ENCODE measurements at places on chromosomes 12 and 14. TPM values are rescaled to one million over a fixed set of nuclear protein-coding genes. Genes with fewer than 3 reads are reported as not detected.
A peak's percentile ranks its signal among the peaks of the same experiment; 100 is the strongest.

GRCh38 chr14:92610849-92611271 is 97.3 kb downstream of the RIN3 start:
- peaks cover 44% of the 10 kb centered on the region for H3K4me1 ChIP-seq
- H3K27ac ChIP-seq, result no peak overlapping the region
- no peak overlapping the region for H3K4me3 ChIP-seq
- H3K27me3 ChIP-seq, result no peaks in the 10 kb centered on the region
- H3K36me3 ChIP-seq, result no peaks in the 10 kb centered on the region
- DNase-seq, result no peak

DNA sequence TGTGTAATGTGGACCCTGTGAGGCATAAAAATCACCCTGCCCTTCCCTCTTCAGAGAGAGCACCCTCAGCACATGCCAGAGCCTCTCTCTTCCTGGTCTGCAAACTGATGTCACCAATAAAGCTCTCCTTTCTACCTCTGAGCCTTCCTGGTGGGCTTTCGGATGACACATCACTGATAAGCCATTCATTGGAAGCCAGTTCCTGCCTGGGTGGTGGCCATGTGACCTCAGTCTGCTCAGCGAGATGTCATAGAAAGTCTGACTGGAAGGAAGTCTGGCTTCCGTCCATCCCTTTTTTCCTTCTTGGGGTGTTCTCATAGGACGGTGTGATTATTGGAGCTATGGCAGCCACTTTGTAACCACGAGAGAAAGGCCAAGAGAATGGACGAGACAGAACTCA is 95.7 kb downstream of the PIWIL1 start:
- H3K4me1 ChIP-seq, result no peaks in the 10 kb centered on the region
- H3K27ac ChIP-seq, result no peak overlapping the region
- H3K4me3 ChIP-seq, result no peak overlapping the region
- DNase-seq, result no peak

- H3K27me3 ChIP-seq, result no peaks in the 10 kb centered on the region
- H3K4me1 ChIP-seq, result no peaks in the 10 kb centered on the region
- H3K27ac ChIP-seq, result no peak overlapping the region
- DNase-seq, result no peak
- no peak overlapping the region for H3K4me3 ChIP-seq
Measured at GRCh38 chr12:84069699-84070098, 842.9 kb downstream of the SLC6A15 start.

- H3K36me3 ChIP-seq, result no peaks in the 10 kb centered on the region
- H3K27me3 ChIP-seq, result no peaks in the 10 kb centered on the region
- DNase-seq, result no peak
Measured at GRCh38 chr12:39824505-39825212, 205.1 kb upstream of the ABCD2 start.

DNA sequence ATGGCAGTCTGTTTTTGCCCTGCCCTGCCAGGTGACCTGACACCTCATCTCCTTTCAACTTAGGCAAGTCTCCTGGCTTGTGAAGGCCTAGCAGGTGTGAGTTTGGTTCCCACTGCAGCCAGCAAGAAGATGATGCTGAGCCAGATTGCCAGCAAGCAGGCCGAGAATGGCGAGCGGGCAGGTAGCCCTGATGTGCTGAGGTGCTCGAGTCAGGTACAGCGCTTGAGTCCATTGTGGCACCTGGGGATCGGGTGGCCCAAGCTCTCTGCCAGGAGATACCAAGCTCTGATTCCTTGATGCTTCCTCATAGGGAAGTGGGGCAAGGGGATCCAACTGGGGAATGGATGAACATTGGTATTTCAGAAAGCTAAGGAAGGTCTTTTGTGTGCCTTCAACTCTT is 4.1 kb upstream of the CSAD start:
- H3K27ac ChIP-seq, result peak overlapping the region; percentile 24
- peaks cover 36% of the 10 kb centered on the region for H3K36me3 ChIP-seq
- no peak overlapping the region for H3K4me3 ChIP-seq
- peaks cover 46% of the 10 kb centered on the region for H3K4me1 ChIP-seq
- DNase-seq, result no peak

DNA sequence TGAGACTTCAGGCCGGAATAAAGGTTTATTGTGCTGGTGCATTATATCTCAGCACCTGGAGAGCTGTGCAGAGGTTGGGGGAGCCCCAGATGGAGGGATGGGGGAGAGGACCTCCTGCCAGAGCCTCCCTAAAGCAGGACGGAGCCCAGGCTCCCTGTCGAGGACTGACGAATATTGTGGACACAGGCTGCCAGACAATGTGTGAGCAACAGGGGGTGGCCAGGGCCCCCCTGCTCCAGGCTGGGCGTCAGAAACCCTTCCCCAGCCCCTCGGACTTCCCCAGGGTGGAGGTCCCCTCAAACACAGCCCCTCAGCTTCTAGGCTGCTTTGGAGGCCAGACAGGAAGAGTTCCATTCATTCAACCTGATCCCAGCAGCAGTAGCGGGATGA is 8.0 kb downstream of the TMEM119 start:
- DNase-seq, result no peak
- no peaks in the 10 kb centered on the region for H3K36me3 ChIP-seq
- H3K27me3 ChIP-seq, result peaks cover 1% of the 10 kb centered on the region
- no peak overlapping the region for H3K27ac ChIP-seq
- no peaks in the 10 kb centered on the region for H3K4me1 ChIP-seq

DNA sequence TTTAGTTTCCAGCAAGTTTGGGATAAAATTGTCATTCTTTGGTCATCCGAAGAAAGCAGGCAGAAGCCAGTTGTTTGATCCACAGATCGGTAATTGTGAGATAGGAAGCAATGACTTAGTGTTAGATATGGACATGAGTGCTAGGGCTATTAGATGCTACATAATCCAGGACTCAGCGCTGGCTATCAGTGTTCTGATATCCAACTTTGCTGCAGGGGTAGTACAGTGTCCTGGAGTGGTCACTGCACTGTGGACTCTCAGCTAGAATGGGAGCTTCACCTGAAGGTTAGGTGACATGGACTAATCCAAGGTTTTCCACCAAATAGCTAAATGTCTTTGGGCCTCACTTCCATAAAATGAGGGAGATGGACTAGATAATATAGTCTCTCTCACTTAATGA is 39.9 kb downstream of the STK38L start:
- H3K4me1 ChIP-seq, result peaks cover 21% of the 10 kb centered on the region
- H3K27ac ChIP-seq, result no peak overlapping the region
- no peak for DNase-seq
- H3K27me3 ChIP-seq, result no peaks in the 10 kb centered on the region

DNA sequence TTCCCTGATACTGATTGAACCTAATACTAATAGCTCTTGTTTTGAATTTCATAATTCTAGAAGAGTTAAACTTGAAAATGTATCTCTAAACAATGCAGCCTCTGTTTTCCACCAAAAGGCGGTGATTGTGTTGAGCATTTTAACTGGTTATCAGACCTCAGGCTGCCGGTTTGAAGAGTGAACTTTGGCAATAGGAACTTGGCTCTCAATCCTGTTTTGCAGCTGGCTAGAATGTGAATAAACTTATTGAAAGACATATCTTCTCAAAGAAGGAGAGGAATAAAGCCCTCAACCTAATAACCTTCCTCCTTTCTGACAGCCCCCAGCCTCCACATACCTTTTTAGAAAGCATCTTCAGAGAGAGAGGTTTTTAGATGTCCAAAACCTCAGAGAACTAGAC is 105.4 kb downstream of the SRGAP1 start:
- peaks cover 12% of the 10 kb centered on the region for H3K27me3 ChIP-seq
- no peaks in the 10 kb centered on the region for H3K36me3 ChIP-seq
- no peaks in the 10 kb centered on the region for H3K4me1 ChIP-seq
- no peak overlapping the region for H3K4me3 ChIP-seq
- no peak for DNase-seq
- no peak overlapping the region for H3K27ac ChIP-seq

- no peak for DNase-seq
- no peak overlapping the region for H3K4me3 ChIP-seq
- peaks cover 6% of the 10 kb centered on the region for H3K4me1 ChIP-seq
- H3K27me3 ChIP-seq, result no peaks in the 10 kb centered on the region
Measured at GRCh38 chr14:55212634-55213033, 21.2 kb upstream of the DLGAP5 start.

DNA sequence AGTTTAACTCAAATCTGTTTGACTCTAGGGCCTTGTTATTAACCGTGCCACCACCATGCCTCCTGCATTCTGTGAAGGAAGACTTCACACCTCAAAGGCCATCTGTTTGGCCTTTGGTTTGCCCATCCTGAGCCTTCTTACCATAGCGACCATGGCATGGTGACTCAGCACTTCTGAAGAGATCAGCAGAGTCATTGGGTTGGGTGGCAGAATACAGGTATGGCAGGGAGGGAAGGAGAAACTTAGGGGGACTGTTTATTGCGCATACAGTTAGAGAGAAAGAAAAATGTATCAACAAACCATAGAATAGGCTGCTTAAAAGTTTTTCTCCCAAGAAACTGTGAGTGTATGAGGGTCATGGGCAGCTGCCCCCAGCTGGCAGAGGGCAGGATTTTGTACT is 49.2 kb downstream of the DAD1 start:
- peak overlapping the region; percentile 99 for H3K27ac ChIP-seq
- peak overlapping the region; percentile 87 for H3K4me3 ChIP-seq
- no peaks in the 10 kb centered on the region for H3K27me3 ChIP-seq

GRCh38 chr12:8996682-8997405 is 7.5 kb downstream of the KLRG1 start:
- H3K4me3 ChIP-seq, result peak overlapping the region; percentile 47
- DNase-seq, result peak; percentile 51
- H3K27ac ChIP-seq, result peak overlapping the region; percentile 11

- peaks cover 15% of the 10 kb centered on the region for H3K27me3 ChIP-seq
- no peak overlapping the region for H3K27ac ChIP-seq
- no peak overlapping the region for H3K4me3 ChIP-seq
- no peak for DNase-seq
- no peaks in the 10 kb centered on the region for H3K36me3 ChIP-seq
- no peaks in the 10 kb centered on the region for H3K4me1 ChIP-seq
Measured at GRCh38 chr14:30443368-30444007, 115.5 kb upstream of the G2E3 start.

DNA sequence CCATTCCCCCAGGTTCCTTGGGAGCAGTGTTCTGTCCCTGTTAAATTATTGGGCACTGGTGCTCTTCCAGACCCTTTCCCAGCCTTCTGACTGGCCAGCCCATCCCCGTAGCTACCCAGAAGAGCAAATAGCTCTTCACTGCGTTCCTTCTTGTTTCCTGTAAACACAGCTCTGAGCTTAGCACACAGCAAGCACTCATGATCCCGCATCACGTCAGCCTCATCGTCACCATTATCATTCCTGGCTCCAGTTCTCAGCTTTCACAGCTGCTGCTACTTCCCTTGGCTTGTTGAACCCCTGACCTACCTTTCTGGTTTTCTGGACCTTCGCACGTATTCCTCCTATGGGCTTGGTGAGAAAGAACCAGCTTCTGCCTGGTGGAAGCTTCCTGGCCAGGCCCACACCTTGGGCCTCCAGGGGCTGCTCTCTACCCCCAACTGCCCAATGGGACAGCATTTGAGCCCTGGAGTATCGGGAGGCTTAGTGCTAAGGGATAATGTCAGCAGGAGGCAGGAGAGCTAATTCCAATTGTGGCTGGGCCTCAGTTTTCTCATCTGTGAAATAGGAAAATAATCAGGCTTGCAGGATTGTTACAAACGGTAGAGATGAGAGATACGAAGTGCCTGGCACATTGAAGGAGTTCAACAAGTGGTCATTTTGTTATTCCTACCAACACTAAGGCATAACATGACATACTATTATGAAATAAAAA is 22.6 kb upstream of the PAPOLA start:
- H3K36me3 ChIP-seq, result no peaks in the 10 kb centered on the region
- H3K4me3 ChIP-seq, result no peak overlapping the region
- no peaks in the 10 kb centered on the region for H3K4me1 ChIP-seq
- H3K27ac ChIP-seq, result no peak overlapping the region
- no peak for DNase-seq
- H3K27me3 ChIP-seq, result peaks cover 13% of the 10 kb centered on the region

GRCh38 chr14:75433631-75434071 is 5.8 kb downstream of the JDP2 start:
- peaks cover 3% of the 10 kb centered on the region for H3K36me3 ChIP-seq
- DNase-seq, result no peak
- peaks cover 10% of the 10 kb centered on the region for H3K4me1 ChIP-seq
- H3K4me3 ChIP-seq, result no peak overlapping the region
- H3K27me3 ChIP-seq, result peaks cover 18% of the 10 kb centered on the region

DNA sequence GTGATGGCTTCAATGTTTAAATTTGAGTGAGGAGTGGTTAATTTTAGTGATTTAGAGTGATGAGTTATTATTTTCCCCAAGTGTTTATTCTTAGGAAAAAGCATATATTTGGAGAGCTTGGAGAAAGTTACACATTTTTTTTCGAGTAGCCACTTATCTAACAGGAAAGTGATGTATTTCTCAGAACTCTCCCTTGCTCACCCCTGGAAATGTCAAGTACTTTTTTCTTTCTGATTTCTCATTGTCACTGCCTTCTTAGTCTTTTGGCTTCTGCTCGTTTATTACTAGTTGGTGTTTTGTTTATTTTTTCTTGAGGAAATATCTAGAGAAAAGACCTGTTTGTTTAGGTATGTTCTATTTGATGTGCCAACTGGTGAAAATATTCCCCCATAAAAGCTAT is 58.8 kb downstream of the AEBP2 start:
- no peaks in the 10 kb centered on the region for H3K27me3 ChIP-seq
- H3K4me3 ChIP-seq, result peak overlapping the region; percentile 6
- H3K4me1 ChIP-seq, result peaks cover 26% of the 10 kb centered on the region

DNA sequence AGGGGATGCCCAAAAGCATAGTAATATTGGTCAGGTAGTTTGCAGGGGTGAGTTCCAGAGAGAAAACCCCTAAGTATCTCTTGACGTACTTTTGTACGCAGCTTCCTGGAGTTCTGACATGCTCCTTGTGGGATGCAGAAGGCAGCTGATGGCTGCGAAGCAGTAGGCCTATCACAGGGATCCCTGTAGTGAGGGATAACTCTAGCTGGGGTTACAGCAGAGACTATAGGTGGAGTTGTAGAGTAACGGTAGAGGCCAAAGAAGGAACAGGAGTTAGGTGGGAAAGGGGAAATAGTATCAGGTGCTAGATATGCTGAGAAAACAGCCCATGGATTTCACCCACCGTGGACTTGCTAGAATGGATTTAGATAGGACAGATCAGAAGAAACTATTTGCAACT is 37.3 kb downstream of the MGST1 start:
- no peaks in the 10 kb centered on the region for H3K36me3 ChIP-seq
- no peak overlapping the region for H3K27ac ChIP-seq
- no peaks in the 10 kb centered on the region for H3K27me3 ChIP-seq
- H3K4me3 ChIP-seq, result no peak overlapping the region

- H3K4me1 ChIP-seq, result no peaks in the 10 kb centered on the region
- no peak overlapping the region for H3K4me3 ChIP-seq
- H3K36me3 ChIP-seq, result peaks cover 3% of the 10 kb centered on the region
- H3K27ac ChIP-seq, result no peak overlapping the region
Measured at GRCh38 chr12:93223440-93224426, 154.0 kb upstream of the NUDT4 start.

- H3K27ac ChIP-seq, result no peak overlapping the region
- H3K36me3 ChIP-seq, result peaks cover 3% of the 10 kb centered on the region
Measured at GRCh38 chr12:42094277-42094676, 50.4 kb downstream of the GXYLT1 start.

GRCh38 chr12:92702754-92703679 is at the start of gene PLEKHG7:
TSS of gene PLEKHG7 (plus strand) at chr12:92702989. CDS start at chr12:92706632, 3,643 bp downstream.
- H3K27ac ChIP-seq, result no peak within 1 kb of the TSS
- H3K36me3 ChIP-seq, result peaks cover 2% of the 10 kb centered on the region
- no peak for DNase-seq
- peaks cover 11% of the 10 kb centered on the region for H3K4me1 ChIP-seq
- no peaks in the 10 kb centered on the region for H3K27me3 ChIP-seq

Gene HCAR2
- total RNA-seq, result not detected

Gene ZNF384
- total RNA-seq, result 78.1 TPM

Gene GLTP
- total RNA-seq, result 23.8 TPM

Gene RTL1
- not detected for total RNA-seq

Gene SCN8A
- total RNA-seq, result 0.79 TPM

Gene KCNMB4
- total RNA-seq, result 2.2 TPM

Gene SAMD4A
- total RNA-seq, result 8.2 TPM

Gene RD3L
- not detected for total RNA-seq

Gene ST8SIA1
- total RNA-seq, result 8.7 TPM

Gene ETV6
- total RNA-seq, result 110 TPM

Gene ADAM20
- total RNA-seq, result 1.3 TPM

Gene KRT6C
- total RNA-seq, result not detected

Gene PTPN21
- 0.14 TPM for total RNA-seq

Gene MYH6
- 2.1 TPM for total RNA-seq

Gene KRT78
- not detected for total RNA-seq

All from activated T-cell treated with anti-CD3 and anti-CD28 coated beads, Interleukin-2, amount 50 U/mL, for 72 hours (primary cell).